ENCODE measurements at places on chromosomes 5 and 9.

- ATAC-seq: no peak
These were observed 59.2 kb downstream of the MEGF9 start for GRCh38 chr9:120655005-120655622.

DNA sequence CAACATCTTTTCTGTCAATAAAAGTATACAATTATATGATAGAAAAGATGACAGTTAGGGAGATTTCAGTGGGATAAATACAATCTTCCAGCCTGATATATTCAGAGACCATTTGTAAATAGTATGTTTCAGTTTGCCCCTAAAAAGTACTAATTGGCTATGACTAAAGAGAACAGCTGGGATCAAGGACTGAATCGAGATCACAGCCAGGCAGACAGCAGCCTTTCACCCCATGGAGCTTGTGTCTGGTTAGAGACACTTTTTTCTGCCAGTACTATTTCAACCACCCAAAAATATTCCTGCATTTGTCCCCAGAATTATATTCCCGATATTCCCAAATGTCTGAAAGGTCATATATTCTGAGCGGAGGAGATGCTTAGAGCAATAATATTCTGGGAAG lies 577.3 kb upstream of the TLE4 start:
- ATAC-seq: no peak

DNA sequence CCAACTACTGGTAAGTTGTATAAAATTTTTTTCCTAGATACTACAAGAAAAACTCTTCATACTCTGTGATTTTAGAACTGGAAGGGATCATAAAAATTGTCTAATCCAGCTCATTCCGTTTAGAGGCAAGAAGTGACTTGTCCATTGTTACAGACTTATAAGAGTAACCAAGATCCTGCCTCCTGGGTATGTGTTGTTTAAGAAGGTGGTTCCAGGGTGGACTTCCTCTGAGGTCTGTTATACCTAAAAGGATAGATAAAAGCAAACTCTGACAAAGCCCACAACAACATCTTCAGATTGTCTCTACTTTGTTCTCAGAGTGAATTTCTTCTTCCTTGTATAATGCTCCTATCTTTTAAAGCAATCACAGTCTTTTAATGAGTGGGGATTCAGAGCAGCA lies 24.2 kb downstream of the TGFBR1 start:
- ATAC-seq: no peak

DNA sequence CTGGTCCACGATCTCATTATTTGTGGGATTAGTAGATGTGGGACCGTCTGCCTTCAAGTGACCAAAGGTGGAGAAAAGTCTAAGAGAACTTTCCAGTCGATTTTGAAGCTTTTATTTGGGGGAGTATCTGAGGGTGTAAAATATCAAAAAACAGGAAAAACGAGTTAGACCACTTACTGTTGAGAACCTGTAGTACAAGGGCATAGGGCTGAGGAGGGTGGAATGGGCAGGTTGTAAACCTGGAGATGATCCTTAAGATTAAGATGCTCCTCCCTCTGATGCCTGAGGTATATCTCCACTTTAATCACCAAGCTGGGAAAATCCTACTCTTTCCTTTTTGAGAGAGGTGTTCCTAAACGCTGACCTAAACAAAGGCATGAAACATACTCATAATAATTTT lies 32.0 kb upstream of the GTF2H2C start:
- no peak for ATAC-seq

DNA sequence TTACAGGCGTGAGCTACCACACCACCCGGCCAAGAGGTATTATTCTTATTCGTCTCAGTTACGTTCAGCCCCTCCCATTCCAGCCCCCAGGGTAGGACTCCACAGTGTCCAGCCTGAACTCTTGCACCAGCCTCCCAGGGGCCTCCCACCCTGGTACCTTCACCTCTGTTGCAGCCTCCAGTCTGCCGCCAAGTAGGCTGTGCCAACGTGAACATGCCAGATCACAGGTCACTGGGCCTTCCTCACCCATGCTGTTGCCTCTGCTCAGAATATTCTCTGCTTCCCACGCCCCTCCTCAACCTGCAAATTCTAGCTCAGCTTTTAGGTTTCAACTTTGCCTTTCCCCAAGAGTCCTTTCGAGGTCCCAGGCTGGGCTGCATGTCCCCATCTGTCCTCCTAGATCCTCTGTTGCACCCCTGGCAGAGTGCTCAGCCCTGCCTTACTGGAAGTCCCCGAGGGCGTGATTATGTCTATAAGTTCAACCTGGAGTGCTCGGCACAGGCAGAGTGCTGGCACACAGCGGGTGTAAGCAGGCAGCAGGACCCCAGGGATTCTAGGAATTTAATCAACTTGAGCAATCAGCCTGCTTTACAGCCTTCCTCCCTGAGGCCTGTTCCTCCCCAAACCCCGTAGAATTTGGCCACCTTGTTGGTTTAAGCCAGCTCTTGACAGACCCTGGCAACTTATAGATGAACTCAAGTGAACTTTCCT lies 13.1 kb upstream of the STXBP1 start:
- no peak for ATAC-seq

- ATAC-seq: no peak
These were observed 588.0 kb upstream of the TUSC1 start for GRCh38 chr9:26266146-26266793.

DNA sequence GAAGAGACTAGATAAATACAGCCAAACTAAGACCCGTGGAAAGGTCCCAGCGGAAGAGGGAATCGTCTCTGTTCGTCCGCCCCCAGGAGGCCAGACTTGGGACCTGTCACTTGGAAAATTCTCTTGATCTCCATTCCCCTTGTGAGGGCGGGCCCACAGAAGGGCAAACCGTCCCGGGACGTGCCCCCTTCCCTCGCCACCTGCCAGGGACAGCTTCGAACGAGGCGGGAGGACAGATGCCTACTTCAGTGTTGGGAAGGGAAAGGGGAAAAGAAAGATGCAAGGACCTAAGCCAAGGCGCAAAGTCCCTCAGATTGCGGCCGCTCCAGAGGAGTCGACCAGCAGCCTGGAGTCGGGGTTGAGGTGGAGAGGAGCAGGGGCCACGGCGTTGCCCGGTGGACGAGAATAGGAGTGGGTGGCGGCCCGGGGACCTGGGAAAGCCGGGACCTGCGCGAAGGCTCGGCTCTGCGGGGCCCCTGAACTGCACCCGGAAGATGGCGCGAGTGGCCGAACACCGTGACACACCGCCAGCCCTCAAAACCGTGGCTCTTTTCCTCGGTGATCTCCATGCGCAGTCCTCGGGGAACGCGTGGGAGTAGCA lies 4.4 kb upstream of the EBF1 start:
- no peak for ATAC-seq

DNA sequence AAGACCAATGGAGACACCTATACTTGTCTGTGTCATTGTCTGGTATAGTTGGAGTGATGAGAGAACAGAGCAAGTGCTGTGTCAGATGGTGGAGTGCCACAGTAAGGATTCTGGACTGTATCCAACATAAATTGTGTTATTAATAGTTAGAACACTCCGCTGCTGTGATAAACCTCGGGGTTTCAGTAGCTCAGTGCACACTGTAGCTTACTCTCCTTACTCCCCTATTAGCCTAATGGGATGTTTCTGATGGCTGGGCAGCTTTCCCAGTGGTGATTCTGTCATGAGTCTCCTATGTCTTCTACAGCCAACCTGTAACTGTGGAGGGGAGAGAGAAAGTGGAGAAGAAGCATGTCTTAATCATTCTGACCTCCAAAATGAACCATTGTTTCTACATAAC lies 127.6 kb upstream of the PTCH1 start:
- no peak for ATAC-seq

DNA sequence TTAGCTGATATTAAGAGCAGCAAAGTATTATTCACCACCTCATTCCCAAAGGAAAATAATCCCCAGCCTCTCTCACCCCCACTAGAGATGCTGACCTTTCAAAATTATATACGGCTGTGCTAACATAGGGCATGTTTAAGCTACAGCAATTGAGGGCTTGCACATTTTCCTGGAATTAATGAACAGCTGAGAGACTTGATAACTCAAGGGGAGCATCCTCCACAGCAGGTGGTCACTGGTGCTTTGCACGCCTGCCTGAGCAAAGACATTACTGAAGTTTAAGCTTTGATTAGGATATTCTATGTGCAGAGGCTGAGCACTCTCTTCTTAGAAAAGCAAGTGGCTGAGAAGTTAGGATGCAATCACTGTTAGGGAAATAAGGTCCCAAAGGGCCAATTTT lies 230.9 kb downstream of the FAM114A2 start:
- no peak for ATAC-seq

DNA sequence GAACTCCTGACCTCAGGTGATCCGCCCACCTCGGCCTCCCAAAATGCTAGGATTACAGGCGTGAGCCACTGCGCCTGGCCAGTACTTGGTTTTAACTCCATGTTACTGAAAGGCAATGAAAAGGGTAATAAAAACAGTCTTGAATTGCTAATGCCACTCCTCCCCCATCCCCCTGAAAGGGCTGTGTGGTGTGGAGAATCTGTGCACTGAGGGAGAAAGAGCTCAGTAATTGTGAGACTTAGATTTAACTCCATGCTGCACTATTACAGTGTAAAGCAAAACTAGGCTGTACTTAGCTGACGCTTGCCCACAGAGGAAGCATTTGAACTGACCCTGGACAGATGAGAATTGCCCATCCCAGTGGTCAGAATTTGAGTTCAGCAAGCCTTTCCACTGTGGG lies 1662.4 kb upstream of the ACO1 start:
- ATAC-seq: no peak

All from gastroesophageal sphincter (tissue), 4 donors.